ENCODE measurements at places on chromosomes 2 and 18. TPM values are rescaled to one million over a fixed set of nuclear protein-coding genes. Genes with fewer than 3 reads are reported as not detected.

Gene DSG1
- total RNA-seq: not detected

DNA sequence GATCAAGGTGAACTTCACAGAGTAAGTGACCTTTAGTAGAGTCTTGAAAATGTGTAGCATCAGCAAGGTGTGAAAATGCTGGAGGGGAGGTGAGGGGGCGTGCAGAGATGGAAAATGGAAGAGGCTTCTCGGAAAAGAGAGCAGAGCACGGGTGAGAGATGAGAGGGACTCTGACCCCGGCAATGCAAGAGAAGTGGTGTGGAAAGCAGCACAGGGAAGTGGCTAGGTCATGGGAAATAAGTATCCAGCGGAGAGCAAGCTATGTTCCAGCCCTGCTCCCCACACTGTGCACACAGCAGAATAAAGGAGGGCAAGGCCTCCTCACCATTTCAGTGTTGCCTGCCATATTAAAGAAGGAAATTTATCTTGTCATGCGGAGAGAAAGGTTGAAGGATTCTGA is 241.7 kb upstream of the DOK6 start:
- H3K27ac ChIP-seq: no peak overlapping the region
- DNase-seq: no peak
- H3K4me1 ChIP-seq: peaks cover 7% of the 10 kb centered on the region
- H3K36me3 ChIP-seq: no peaks in the 10 kb centered on the region
- no peaks in the 10 kb centered on the region for H3K27me3 ChIP-seq

- peaks cover 54% of the 10 kb centered on the region for H3K4me1 ChIP-seq
- H3K4me3 ChIP-seq: no peak overlapping the region
- no peaks in the 10 kb centered on the region for H3K27me3 ChIP-seq
- peak overlapping the region; percentile 88 for H3K27ac ChIP-seq
- DNase-seq: peak; percentile 90
These were observed 60.2 kb upstream of the TXNDC2 start for GRCh38 chr18:9825571-9826073.

DNA sequence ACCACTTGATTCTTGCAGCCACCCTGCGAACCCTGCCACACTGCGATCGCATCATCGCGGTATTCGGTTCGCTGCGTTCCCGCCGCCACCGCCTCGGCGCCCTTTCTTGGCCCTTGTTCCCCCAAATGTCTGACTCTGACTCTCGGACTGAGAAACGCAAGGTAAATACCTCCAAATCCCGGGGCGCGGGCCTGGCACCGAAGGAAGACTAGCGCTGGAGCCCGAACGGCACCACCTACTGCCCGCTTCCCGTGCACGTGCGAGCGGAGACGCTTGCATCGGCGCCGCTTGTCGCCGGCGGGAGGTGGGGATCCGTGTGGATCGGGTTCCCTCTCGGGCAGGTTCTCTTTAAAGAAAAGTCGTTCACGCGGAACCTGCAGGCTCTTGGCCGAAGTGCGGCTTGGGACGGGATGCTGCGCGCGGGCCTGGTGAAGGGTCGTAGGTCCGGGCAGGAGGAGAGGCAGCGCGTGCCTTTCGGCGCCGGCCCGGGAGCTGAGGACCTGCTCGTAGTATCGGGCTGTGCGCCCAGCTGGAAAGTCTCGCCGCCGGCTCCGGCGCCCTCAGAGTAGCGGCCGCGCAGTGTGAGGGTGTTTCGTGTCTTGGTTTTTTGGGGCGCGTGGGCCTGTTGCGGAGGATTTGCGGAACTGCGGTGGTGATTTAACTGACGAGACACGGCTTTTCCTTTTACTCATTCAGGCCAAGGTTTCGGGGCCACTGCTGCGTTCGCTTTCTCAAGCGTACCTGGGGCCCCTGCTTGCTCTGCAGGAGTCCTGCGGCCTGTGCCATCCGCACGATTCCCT is 514 bp downstream of the BCL2L11 start:
- H3K4me1 ChIP-seq: peaks cover 59% of the 10 kb centered on the region
- H3K4me3 ChIP-seq: peak overlapping the region; percentile 83
- DNase-seq: no peak
- H3K27ac ChIP-seq: peak overlapping the region; percentile 78

- no peak for DNase-seq
- H3K4me1 ChIP-seq: no peaks in the 10 kb centered on the region
- no peak overlapping the region for H3K4me3 ChIP-seq
- peaks cover 3% of the 10 kb centered on the region for H3K36me3 ChIP-seq
- H3K27me3 ChIP-seq: no peaks in the 10 kb centered on the region
- H3K27ac ChIP-seq: no peak overlapping the region
These were observed 25.0 kb downstream of the SH3YL1 start for GRCh38 chr2:238869-239268.

- H3K27ac ChIP-seq: no peak overlapping the region
- DNase-seq: no peak
- peaks cover 27% of the 10 kb centered on the region for H3K4me1 ChIP-seq
- H3K36me3 ChIP-seq: no peaks in the 10 kb centered on the region
- no peak overlapping the region for H3K4me3 ChIP-seq
- H3K27me3 ChIP-seq: peaks cover 90% of the 10 kb centered on the region
These were observed 8.2 kb upstream of the GBX2 start for GRCh38 chr2:236176417-236176816.

DNA sequence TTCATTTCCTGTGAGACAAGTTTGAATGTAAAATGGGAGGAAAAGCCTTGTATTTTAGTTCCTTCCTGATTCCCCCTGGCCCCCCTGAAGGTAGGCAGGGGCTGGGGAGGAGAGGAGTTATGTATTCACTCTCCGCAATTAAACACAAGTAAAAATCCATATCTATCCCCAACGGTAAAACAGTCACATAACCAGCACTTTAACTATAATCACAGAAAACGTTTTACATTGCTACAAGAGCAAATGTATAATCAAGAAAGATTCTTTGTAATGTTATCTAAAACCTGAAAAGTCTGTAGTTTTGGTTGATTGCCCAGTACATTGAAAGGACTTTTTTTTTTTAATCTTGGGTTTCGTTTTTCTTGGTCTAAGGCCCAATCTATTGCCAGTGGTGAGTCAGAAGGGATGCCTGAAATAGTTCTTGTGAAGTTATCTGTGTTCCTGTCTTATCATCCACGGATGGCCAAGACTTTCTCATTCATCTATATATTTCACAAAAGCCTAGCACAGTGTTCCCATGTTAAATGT is 34.5 kb upstream of the CCNYL1 start:
- no peak overlapping the region for H3K27ac ChIP-seq
- no peak for DNase-seq
- H3K4me3 ChIP-seq: no peak overlapping the region

DNA sequence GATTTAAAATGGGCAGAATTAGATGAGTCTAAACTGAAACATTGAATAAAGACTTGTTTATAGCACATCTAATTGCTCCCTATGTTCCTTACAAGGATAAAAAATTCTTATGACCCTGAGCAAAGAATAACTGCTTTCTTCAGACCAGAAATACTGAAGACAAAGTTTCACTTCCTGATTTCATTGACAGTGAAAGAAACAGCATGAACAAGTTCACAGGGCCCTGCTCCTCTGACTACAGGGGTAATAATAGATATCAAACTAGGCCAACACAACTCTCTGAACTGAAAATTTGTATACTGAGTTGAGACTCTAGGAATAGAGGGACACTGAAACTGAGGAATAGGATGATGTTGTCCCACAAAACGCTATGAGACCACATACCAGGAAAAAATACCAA is 1383.3 kb upstream of the CDH2 start:
- no peak overlapping the region for H3K4me3 ChIP-seq
- H3K36me3 ChIP-seq: no peaks in the 10 kb centered on the region
- H3K27me3 ChIP-seq: no peaks in the 10 kb centered on the region
- H3K27ac ChIP-seq: no peak overlapping the region
- no peaks in the 10 kb centered on the region for H3K4me1 ChIP-seq

DNA sequence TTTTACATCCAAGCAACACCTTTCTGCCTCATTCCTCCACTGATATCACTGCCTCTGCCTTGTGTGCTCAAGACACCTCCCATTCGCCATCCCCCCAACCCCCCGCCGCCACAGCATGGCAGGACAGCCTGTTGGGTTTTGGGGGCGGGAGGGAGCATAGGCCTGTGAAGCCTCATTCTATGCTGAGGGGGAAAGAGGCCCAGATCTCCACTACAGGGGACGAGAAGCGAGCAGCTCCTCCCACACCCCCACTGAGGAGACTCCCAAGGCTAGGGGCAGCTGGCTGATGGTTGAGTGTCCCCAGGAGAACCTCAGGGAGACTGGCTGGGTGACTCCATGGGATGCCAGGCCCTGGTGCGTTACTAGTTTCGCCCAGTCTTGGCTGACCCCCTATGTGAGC is 214.3 kb upstream of the SIX2 start:
- H3K4me3 ChIP-seq: no peak overlapping the region
- H3K27ac ChIP-seq: no peak overlapping the region
- H3K4me1 ChIP-seq: no peaks in the 10 kb centered on the region
- H3K27me3 ChIP-seq: no peaks in the 10 kb centered on the region
- peak; percentile 86 for DNase-seq

GRCh38 chr2:49812730-49813129 is 658.4 kb upstream of the FSHR start:
- no peaks in the 10 kb centered on the region for H3K36me3 ChIP-seq
- H3K27ac ChIP-seq: peak overlapping the region; percentile 55
- peaks cover 31% of the 10 kb centered on the region for H3K4me1 ChIP-seq
- no peak for DNase-seq
- no peak overlapping the region for H3K4me3 ChIP-seq
